Esophagus squamous epithelium (tissue), 5 donors: ENCODE measurements at places on chromosomes 12 and 14.
A peak's percentile ranks its signal among the peaks of the same experiment; 100 is the strongest.

- no peak for DNase-seq
Measured at GRCh38 chr12:92277795-92278194, 132.1 kb upstream of the BTG1 start.

DNA sequence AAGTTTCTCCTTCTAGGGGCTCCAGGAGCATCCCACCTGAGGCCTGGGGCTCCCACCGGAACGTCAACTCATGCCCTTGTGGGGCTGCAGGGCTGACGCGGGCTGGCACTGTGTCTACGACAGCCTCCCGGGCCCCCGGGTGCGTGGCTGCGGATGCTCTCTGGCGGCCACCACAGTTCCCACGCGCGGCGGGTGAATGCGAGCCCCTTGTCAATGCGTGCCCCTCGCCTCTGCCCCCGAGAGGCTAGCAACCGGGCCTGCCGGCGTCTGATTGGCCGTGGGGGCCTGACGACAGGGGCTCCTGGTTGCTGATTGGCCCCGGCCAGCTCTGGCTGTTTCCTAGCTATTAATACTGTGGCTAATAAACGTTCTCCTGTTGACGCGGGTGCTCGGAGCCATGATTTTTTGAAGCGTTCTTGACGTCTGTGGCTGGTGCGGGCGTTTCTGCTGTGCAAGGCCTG, 1.8 kb upstream of the MEG3 start:
- no peak for DNase-seq

DNA sequence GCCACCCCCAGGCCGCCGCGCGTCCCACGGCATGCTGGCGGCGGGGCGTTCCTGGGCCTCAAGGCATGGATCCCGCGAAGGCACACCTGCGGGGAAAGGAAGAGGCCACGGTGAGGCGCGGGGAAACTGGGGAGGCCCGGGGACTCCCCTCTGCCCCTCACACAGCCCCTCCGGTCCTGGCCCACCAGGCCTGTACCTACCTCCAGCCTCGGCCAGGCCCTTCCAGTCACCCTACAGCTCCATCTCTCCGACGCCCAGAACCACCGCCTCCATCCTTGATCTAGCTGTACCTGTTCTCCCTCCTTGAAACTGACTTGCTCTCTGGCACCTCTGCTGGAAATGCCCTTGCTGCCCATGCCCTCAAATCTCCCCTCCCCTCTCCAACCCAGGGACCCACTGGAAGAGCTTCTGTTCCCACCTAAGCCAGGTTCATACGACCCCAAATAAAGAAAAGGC, 1.7 kb downstream of the ANKRD9 start:
- no peak for DNase-seq

DNA sequence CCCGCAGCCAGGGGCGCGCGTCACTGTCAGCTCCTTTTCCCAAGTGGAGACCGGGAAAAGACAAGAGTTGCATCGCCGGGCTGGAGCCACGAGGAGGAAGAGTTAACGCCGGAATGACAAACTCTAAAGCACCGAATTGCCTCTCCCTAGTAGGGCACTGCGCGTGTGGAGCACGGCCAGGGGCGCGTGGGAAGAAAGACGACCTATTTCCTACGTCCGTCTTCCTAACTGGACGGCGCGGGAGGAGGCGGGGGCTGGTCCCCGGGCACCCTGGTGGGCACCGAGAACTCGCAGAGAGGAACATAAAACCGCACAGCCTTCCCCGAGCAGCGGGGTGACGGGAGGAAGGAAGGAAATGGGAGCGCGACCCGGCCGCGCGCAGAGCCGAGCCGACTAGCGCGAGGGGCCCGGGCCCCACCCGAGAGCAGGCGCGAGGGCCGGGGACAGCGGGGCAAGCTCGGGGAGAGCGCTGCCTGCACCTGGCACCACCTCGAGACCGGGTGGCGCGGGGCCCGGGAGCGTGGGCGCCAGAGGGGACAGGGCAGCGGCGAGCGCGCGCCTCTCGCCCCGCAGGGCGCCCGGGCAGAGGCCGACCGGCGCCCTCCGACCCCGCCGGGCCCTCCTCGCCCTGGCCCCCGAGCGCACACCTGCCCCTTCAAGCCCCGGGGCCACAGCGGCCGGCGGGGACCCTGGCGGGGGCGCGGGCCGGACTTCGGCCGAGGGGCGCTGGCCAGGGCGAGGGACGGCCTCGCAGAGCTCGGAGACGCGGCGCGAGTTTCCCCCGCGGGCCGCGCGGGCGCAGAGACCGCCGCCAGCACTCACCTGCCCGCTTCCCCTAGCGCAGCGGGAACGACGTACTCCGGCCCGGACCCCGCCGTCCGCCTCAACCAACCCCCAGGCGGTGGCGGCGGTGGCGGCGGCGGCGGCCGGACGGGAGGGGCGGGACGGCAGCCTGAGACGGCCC, at the start of gene SETD3:
TSS of gene SETD3 (minus strand) at position 954 of the 964 bp plus-strand sequence. CDS start 15,054 bp downstream, outside the sequence.
- peak; percentile 49 for DNase-seq

GRCh38 chr12:19144985-19145384, 15.5 kb downstream of the PLEKHA5 start:
- no peak for DNase-seq

- DNase-seq, result no peak
Measured at GRCh38 chr14:56208520-56208919, 90.3 kb downstream of the PELI2 start.

- DNase-seq, result no peak
Measured at GRCh38 chr12:11815397-11815796, 165.9 kb downstream of the ETV6 start.

- DNase-seq, result no peak
Measured at GRCh38 chr12:39587225-39587624, 32.4 kb downstream of the ABCD2 start.

- no peak for DNase-seq
Measured at GRCh38 chr12:127078577-127079350, 1188.2 kb upstream of the TMEM132C start.

DNA sequence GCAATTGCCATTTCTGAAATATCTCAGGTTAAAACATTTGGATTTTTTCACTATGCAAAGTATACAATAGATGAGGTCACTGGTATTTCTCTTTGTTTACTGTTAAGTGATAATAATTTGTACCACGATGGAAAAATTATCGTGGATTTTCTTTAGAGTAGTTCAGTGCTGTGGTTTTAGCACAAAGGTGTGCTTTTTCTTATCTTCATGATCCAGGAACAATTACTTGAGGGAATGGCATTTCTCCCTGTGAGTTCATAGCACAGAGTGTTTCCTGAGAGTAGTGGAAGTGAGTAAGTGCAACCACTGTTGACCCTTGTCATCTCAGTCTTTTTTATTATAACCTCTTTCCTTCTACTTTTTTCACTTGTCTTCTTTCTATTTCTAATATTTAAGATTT, 86.8 kb downstream of the FGD4 start:
- no peak for DNase-seq

GRCh38 chr14:54920052-54920451, 17.4 kb upstream of the GCH1 start:
- no peak for DNase-seq

- DNase-seq, result no peak
Measured at GRCh38 chr12:4934407-4935035, 24.8 kb downstream of the KCNA1 start.

GRCh38 chr12:68633614-68634558, 23.2 kb downstream of the RAP1B start:
- no peak for DNase-seq

DNA sequence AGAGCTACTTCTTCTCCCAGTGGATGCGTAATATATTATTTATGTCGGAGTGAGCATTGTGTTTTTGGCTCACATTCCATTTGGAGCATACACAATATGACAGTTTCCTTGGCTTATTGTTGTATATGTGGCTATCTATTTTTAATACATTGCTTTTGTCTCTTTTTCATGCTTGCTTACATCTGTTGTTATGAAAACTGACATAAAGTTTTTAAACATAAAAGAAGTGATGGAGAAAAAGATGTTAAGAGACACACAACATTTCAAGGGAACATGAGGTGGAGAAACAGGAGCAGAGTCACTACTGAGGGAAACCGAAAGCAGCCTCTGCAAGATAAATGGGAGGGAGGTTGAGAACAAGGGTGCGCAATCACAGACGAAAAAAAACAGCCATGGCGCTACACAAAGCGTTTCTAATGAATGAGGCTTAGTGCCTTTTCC, 228.4 kb upstream of the NPAS3 start:
- no peak for DNase-seq

GRCh38 chr14:102125546-102125945, 14.2 kb upstream of the WDR20 start:
- DNase-seq, result no peak

DNA sequence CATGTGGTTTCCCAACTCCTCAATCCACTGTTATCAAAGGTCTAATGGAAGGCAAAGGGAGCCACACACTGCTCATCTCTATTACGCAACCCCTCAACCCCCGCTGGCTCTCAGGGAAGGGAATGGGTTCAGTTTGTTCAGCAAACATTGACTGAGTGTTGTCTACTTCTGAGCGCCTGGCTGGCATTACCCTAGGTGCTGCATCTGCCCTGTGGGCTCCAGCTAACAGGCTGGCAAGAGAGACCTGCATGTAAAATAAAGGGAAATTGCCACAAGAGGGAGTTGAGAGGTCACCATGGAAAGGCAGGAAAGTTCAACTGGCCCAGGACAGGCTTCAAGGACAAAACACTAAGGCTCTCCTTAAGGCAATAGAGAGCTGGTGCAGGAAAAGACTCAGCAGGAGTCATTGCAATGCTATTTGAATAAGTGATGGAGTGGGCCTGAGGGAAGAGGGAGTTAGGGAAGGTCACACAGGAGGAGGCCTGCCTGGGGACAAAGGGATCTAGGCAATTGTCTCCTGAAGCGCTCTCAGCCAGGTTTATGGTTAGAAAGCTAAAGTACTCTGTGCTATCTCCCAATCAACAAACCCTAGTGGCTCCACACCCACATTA, 5.5 kb upstream of the ZNF740 start:
- no peak for DNase-seq

DNA sequence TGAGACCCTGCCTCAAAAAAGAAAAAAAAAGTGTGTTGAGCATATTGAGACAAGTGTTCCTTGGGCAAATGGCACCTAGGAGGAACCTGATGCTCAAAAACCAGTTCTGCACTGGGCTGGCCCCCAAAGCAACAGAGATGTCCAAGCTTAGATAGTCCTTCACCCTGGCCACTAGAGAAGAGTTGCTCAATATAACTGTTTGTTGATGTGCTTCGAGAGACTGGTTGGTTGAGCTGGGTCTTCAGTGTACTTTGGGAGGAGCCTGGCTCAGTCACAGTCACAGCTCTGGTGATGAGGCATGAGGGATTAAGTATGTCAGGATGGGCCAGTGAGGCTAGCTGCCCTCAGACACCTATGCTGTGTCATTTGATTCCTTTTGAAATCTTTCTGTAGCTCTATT, 38.0 kb downstream of the SLC2A14 start:
- DNase-seq, result no peak

DNA sequence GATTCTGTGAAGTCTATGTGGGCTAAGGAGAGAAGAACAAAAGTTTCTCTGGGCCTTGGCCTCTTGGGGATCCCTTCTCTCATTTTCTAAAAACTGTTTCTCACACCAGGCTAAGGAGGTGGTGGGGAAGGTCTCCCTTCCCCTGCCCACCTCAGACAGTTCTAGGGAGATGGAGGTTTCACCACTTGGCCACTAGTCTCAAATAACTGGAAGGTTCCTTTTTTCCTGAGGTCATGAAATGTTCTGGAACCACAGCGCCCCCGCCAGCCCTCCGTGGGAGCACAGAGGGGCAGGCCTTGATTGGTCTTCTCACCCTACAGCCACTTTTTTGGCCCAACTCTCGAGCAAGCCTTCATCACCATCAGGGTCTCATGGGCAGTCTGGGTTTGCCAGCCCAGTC, 12.6 kb downstream of the C12orf43 start:
- DNase-seq, result no peak

DNA sequence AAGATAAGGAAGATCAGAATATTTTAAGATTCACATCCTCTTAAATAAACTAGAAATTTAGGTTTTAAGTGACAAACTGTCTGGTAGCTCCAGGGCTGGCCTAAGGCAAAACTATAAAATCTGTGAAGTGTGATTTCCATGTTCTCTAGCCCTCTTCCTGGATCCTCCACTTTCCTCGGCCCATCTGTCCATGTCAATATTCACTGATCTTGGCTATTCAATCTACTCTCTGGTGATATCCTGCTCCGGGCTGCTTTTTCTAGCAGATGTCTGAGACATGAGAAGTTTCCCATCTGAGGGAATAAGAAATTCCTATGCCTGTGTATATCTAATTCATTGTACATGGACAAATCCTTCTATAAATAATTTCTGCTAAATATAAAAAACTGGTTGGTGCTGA, 500.4 kb downstream of the GALC start:
- DNase-seq, result no peak

- no peak for DNase-seq
Measured at GRCh38 chr12:57579011-57579410, 12.0 kb upstream of the PIP4K2C start.

DNA sequence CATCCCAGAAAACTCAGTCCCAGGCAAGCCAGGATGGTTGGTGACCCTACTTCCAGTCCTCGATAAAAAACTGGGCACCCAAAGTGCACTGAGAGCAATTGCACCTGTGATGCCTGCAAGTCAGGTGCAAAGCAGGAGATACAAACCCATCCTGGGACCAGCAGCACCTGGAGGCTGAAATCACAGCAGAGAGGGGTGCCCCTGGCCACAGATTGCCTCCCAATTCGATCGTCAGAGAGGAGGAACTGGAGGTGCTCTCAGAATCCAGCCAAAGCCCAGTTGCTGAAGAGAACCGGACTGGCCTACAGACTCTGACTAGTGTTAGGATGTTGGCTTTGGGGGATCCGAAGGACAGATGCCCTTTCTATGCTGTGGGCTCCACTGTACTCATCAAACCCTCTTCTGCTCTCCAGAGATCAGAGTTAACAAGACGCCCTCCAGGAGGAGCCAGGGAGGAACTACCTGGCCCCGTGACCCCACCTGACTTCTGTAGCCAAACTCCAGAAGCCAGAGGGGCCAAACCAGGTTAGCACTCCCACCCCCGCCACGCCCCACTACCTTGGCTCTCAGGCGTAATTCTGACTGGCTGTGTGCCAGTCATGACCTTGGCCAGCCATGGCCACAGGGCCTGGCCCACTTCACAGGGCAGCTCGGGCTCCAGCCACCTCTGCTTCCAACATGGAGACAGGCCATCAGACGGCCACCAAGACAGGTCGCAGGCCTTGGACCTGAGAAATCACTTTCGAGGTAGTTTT, 284.5 kb upstream of the RTL1 start:
- DNase-seq, result no peak

- DNase-seq, result no peak
Measured at GRCh38 chr12:124940393-124941169, 26.1 kb upstream of the UBC start.

GRCh38 chr12:88188180-88188579, 46.1 kb downstream of the TMTC3 start:
- DNase-seq, result no peak

DNA sequence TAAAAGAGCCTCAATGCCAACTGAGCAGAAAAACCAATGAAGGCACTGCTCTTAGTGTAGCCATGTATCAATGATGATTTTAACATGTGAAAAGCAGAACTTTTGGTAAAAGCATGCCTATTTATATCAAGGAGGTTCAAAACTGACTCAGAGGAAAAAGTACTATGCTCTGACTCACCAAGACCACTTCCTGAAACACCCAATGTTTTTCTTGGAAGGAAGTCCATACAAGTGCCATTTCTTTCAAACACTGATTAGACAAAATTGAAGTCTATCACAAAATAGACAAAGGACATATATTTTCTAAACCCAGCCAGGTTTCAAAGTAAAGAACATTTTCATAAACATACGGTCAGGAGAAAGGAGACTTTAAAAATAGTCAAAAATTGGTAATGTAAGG, 88.6 kb downstream of the EPS8 start:
- DNase-seq, result no peak
